Neural crest cell (in vitro differentiated cells): ENCODE measurements at places on chromosomes 2 and 18. TPM values are rescaled to one million over a fixed set of nuclear protein-coding genes. Genes with fewer than 3 reads are reported as not detected.

DNA sequence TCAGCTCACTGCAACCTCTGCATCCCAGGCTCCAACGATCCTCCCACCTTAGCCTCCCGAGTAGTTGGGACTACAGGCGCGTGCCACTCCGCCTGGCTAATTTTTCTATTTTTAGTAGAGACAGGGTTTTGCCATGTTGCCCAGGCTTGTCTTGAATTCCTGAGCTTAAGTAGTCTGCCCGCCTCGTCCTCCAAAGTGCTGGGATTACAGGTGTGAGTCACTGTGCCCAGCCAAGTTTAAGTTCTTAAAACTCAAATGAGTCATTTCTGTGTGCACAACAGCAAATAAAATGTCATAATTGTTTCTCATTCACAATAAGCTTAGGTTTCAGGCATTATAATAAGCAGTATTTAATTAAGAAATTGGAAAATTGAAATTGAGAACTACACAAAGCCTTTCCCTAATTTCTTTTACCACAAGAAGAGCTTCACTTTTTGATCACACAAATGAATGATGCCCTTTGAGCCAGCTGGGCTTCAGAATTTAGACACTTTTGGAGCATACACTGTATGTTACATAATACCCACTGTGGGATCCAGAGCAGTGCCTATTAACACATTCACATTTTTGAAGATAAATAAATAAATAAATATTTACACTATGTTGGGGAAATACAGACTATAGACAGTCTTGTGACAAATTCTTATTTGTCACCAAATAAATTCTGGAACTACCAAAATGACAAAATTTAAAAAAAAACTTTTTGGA lies 8.6 kb upstream of the ME2 start:
- DNase-seq, result no peak

GRCh38 chr2:132620115-132620514 lies 49.9 kb downstream of the LYPD1 start:
- no peak for DNase-seq

DNA sequence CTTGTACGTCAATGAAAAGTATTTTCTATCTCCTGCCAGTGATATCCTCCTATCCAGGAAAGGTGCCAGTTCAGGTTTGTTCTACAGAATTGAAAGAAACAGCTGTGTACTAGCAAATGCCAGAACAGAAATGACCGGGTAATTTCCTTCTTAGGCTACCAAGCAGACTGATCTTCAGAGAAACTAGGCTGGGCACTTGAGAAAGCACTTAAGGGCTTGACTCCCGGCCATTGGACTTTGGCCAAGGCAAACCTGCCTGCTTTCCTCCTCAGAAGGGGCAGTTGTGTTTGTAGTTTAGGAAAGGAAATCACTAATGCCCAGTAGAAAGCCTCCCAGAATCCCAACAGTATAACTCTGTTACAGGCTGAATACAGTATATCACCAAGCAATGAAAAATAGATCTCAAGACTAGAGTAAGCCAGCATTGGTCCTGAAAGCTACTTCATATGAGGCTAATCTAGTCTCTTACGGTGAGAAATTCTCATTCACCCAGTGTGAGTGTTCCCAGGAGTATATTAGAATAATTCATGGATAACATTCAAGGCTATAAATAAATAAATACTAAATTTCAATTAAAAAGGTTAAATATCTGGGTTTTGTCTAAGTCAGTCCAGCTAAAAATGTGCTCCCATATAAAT lies 43.0 kb upstream of the COL5A2 start:
- DNase-seq, result no peak

DNA sequence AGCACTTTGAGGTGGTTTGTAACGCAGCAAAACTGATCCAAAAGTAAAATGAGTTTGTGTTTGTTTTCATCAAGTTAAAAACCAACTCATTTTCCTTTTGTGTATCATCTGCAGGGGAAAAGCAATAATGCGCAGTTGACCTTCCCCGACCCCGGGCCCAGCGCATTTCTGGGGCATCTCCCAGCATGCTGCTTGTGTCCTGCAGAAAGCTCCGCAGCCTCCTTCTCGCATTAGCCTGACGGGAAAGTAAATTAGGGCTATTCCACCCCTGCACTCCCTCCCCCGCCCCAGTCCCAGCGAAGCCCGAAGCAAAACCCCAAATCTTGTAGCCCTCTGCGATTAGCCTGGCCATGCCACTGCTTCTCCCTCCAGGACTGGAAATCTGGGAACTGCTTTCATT lies 82.0 kb upstream of the PPM1B start:
- no peak for DNase-seq

GRCh38 chr2:183375821-183376220 lies 251.6 kb downstream of the NUP35 start:
- no peak for DNase-seq

GRCh38 chr2:82062463-82062862 lies 1757.9 kb upstream of the LRRTM1 start:
- DNase-seq, result no peak

GRCh38 chr2:46748121-46748520 lies 167.5 kb downstream of the MCFD2 start:
- no peak for DNase-seq

- DNase-seq, result no peak
Observed at GRCh38 chr2:240517342-240517741, 40.4 kb downstream of the ANKMY1 start.

- no peak for DNase-seq
Observed at GRCh38 chr2:8581601-8582041, 100.2 kb upstream of the ID2 start.

- no peak for DNase-seq
Observed at GRCh38 chr18:38693104-38693503, 1127.5 kb upstream of the CELF4 start.

DNA sequence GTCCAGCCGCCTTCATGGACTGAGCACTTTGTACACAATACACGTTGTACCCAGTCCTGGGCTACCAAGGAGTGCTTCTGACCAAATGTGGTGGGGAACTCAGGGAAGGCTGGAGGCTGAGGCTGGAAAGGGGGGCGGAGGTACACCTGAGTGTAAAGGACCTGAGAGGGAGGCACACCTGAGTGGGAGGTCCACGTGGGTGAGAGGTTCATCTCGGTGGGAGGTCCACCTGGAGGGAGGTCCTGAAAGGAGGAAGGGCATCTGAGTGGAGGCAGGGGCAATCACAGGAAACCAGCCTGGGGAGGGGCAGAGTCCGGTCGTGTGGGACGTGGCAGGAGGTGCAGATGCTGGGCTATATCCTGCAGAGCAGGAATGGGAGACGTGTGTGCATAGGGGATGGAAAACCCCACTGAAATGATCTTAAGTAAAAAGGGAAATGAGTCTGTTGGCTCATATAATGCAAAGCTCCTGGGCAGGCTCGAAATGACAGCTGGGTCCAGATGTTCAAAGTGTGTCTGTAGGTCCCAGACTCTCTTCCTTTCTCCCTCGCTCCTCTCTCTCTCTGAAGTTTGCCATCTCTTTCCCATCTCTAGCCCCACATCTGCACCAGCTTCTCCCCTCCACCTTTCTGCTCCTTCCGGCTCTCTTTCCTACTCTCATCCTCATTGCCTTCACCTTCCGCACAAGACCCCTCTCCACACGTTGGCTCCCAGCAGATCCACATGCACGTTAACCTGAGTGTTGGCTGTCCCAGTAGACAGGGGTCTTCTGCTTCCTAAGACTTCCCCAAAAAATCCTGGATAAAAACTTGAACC lies 137.7 kb downstream of the PXDN start:
- DNase-seq, result no peak

DNA sequence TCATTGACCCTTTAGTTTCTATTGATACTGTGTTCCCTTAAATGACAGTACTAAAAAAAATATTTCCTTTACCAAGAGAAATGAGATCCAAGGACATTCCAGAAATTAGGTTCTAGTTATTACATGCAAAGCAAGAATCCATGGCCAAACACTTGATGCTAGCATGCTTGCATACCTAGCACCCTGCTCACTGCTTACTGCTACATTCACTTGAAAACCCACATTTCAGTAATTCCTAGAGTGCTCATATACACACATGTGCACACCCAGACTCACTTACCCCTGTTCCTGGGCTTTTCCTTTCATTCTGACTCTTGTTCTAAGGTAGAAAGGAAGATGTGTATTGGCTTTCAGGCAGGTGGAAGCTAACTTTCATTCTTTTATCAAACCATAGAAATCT lies 395.9 kb downstream of the THSD7B start:
- DNase-seq, result no peak

GRCh38 chr18:79589601-79590091 lies 90.0 kb upstream of the CTDP1 start:
- DNase-seq, result no peak

DNA sequence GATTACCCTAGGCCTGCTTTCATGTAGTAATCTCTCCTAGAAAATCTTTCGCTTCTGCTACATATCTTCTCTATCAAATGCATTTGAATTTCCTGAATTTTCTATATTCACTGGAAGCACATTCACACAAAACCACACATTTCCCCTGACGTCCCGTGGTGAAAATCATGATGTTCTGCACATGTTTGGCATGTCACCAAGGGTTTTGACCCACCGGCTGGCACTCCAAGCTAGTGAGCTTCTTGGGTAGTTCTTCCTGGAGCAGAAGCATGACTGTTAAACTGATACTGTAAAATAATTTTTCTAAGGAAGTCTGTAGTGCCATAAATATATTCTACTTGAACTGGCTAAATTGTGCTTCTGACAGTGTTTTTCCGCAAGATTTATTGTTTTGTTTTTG lies 510.1 kb upstream of the SLC8A1 start:
- no peak for DNase-seq

DNA sequence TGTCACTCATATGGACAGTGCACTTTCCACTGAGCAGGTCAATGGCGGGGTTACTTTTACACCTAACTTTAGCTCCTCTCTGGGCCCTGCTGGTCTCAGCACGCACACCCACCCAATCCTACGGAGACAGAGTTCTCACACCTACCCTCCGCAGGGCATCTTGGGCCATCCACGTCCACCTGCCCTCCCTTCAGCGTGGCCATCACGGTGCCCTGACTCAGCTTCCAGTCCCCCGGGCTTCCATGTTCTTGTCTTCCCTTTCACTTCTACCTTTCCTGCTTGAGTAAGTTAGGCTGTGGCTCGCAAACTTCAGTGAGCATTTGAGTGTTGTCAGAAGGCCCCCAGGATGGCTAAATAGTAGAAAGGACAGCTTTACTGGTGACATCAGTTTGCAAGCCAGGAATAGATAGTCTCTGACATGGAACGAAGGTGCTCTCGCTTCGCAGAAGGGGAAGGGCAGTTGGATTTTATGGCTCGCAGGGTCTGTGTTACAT lies 232.4 kb downstream of the SEPTIN10 start:
- DNase-seq, result no peak

DNA sequence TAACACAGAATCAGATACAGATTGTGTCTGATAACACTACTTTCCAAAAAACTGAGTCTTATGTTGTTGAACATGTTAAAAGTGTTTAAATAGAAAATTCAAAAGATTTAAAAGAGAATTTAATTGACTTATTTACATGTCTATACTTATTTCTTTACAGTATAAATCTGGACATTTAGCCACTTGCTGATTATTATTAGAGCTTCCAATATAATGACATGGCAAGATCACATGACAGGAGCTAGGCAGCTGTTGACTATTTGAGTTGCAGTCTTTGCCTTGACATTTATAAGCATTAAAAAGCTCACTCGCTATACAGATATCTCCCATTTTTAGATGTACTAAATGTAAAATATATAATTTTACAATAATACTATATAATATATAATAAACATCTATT lies 6.4 kb upstream of the TMEFF2 start:
- DNase-seq, result no peak

DNA sequence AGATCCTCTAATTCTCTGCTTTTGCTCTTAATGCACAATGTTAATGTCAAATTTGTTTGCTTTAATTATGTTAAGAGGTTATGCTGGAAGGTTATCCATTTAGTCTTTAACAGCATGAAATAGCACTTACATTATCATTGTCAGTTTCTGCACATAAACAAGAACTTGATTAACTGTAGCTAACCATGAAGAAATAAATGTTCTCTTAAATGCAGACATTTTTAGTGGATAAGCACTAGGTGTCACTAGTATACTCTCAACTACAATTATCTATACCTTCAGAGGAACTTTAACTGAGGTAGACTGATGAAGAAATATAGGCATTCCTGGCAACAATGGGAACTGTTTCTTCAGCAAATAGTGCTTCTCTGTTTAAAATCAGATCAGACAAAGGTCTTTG lies 178.8 kb upstream of the CHST9 start:
- no peak for DNase-seq

DNA sequence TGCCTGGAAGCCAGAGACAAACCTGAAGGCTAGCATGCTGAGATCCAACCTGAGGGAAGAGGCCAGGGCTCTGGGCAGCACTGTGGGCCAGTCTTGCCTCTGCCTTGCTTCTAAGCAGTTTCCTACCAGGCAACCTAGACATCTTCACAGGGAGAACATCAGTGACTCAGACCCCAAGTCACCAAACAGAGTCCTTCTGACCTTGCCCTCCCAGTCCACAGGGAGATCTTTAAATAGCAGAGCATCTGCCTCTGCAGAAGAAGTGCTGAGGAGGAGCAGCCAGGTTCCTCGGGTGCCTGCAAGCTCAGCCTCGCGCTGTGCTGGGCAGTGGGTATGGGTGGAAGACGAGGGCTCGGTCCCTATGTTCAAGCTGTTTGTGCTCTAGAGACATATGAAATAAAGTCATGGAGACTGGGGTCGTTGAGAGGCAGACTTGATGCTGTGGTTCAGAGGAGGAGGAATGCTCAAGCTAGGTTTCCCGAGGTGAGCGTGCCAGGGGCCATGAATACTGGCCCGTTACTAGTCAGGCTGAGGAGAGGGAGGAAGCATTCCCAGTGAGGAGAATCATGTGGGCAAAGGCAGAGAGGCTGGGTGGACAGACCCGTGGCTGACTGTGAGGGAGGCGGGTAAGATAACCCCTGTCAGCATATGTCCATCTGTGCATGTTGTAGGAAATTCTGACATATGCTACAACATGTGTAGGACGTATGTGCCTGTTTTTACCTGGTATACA lies 66.5 kb downstream of the BOLA3 start:
- no peak for DNase-seq

DNA sequence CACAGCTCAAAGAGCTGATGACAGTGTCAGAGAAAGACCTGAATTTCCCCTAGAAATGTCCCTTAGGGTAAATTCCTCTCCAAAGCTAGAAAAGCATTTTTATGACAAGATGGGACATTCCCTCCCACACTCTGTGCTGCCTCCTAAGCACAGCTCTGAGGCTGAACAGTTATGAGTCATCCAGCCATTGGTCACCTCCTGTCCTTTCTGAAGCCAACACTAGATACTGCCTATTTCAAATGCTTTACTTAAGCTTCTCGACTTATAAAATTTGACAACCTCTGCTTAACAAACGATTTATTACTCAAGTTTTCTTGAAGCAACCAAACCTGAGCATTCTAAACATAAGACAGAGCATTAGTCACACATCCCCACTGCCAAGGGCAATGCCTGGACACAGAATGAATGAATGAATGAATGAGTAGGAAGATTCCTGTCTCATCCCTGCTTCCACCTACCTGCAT lies 35.4 kb downstream of the B4GALT6 start:
- DNase-seq, result no peak

Gene NBAS
- total RNA-seq, result 58.7 and 61.6 TPM in 2 replicates

Gene ARMC9
- 35.0 and 35.2 TPM in 2 replicates for total RNA-seq

Gene SERPINB10
- total RNA-seq, result not detected in 2 replicates

Gene PRSS56
- 52.4 and 54.2 TPM in 2 replicates for total RNA-seq

Gene EVA1A
- 3.6 and 3.8 TPM in 2 replicates for total RNA-seq

Gene GALM
- 11.3 and 12.5 TPM in 2 replicates for total RNA-seq

Gene LGALSL
- 29.1 and 31.1 TPM in 2 replicates for total RNA-seq

Gene ALK
- total RNA-seq, result 2.0 and 2.1 TPM in 2 replicates

Gene SH3RF3
- 0.70 and 0.84 TPM in 2 replicates for total RNA-seq
